ENCODE measurements at places on chromosomes 2 and 18.
A peak's percentile ranks its signal among the peaks of the same experiment; 100 is the strongest.

GRCh38 chr18:39421276-39421675, 1855.7 kb upstream of the CELF4 start:
- DNase-seq: no peak

GRCh38 chr18:31587529-31587928, 4.1 kb upstream of the TTR start:
- DNase-seq: no peak

- DNase-seq: no peak
Observed at GRCh38 chr18:47987388-47987699, 56.9 kb upstream of the SMAD2 start.

DNA sequence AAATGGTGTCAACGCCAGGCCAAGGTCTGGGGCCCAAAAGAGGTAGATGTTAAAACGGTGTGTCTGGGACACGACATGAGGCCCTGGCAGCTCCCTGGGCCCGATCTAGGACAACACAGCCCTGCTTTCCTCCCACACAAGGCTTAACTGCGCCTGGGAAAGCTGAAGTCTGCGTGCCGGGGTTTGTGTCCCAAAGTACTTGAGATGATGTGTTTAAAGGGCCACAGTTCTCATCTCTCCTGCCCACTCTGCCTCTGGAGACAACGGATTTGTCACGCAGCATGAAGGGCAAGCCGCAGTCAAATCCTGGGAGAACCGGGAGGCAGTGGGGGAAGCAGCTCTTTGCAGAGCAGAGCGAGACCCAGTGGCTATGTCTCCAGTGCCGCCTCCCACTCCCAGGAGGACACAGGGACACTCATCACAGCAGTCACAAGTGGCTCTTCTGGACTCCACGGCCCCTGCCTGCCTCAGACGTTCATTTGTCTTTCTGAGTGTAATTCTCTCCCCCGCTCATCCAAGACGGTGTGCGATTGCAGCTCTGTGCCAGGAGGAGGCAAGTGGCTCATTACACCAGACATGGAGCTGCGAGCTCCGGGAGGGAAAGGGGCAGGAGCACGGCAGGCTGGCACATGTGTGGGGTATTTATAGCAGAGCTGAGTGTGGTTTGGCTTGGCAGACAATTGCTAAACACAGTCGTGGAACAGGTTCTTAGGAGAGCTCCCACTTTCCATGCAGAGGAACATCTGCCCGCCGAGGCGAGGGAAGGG, 57.7 kb upstream of the SEMA4C start:
- no peak for DNase-seq

DNA sequence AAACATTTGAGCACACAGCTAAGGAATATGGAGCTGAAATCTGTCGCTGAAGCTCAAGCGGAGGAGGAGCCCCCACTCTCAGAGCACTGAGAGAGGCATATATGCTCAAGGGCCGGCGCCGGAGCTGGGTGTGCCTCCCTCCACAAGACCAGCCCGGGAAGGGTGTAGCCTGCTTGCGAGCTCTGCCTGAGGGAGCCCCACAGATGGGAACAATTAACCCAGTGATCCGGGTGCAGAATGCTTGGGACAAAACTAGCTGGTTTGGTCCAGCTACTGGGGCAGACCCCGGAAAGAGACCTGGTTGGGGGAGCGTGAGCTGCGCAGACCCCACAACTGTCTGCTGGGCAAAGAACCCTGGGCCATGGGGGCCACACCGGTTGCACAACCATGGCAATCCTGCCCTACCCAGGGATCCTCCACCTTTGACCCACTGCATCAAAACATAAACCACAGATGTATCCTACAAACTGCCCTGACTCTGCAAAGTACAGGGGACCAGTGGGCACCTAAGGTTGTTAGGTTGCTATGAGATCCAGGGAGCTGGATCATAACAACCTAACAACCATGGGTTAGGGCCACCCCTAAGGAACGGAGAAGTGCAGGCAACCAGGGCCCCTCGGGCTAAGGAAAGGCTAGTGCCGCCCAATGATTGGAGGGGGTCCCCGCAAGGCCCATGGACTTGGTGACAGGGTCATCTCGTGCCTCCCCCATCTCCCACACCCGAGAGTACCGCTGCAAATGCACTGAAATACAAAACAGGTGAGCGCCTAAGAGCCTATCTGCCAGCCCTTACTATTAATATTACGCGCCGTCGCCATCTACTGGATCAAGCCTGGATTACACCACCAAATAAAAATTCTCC, 53.4 kb upstream of the SCN1A start:
- DNase-seq: peak; percentile 7

- no peak for DNase-seq
Observed at GRCh38 chr18:33540392-33540791, 37.6 kb upstream of the ASXL3 start.

GRCh38 chr2:178880257-178880656, 73.0 kb upstream of the TTN start:
- no peak for DNase-seq

GRCh38 chr2:24016376-24016761, 6.5 kb downstream of the MFSD2B start:
- DNase-seq: no peak

Data from GM12892 (cell line).